ENCODE measurements at places on chromosomes 4 and X. TPM values are rescaled to one million over a fixed set of nuclear protein-coding genes. Genes with fewer than 3 reads are reported as not detected.
A peak's percentile ranks its signal among the peaks of the same experiment; 100 is the strongest.

Gene ZC4H2
- total RNA-seq, result 8.5 TPM

Gene THOC2
- total RNA-seq, result 75.9 TPM

DNA sequence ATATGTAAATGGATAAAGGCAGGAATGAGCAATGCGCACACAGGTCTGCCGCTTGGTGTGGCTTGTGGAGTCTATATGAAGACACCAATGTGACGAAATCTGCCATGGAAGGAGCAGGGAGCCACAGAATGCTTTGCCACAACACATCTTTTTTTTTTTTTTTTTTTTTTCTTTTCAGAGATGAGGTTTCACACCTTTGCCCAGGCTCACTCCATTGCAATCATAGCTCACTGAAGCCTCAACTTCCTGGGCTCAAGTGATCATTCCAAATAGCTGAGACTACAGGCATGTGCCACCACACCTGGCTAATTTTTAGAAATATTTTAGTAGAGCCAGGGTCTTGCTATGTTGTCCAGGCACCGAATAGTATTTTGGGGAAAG lies 17.4 kb upstream of the SLC34A2 start:
- no peak overlapping the region for H3K27ac ChIP-seq
- H3K27me3 ChIP-seq, result no peaks in the 10 kb centered on the region
- no peaks in the 10 kb centered on the region for H3K36me3 ChIP-seq
- no peak overlapping the region for H3K4me3 ChIP-seq

DNA sequence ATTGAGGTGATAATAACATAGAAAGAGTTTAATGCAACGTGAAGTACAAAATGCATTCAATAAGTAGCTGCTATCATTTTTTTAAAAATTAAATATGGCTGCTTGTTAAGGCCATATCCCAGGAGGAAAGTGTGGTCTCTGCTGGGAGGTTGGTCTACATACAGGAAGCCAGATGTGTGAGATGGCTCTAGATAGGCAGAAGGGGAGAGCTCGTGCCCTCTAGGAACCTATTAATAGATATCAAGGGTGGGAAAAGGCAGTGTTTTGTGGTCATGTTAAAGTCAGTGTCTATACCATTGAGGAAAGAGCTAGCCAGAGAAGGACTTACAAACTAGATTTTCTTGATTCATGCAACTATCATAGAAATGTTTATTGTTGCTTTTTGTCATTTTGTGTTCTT lies 140.5 kb downstream of the KLHL8 start:
- H3K27me3 ChIP-seq, result no peaks in the 10 kb centered on the region
- no peak for DNase-seq
- no peak overlapping the region for H3K4me3 ChIP-seq
- H3K36me3 ChIP-seq, result peaks cover 4% of the 10 kb centered on the region
- peaks cover 32% of the 10 kb centered on the region for H3K4me1 ChIP-seq
- no peak overlapping the region for H3K27ac ChIP-seq

DNA sequence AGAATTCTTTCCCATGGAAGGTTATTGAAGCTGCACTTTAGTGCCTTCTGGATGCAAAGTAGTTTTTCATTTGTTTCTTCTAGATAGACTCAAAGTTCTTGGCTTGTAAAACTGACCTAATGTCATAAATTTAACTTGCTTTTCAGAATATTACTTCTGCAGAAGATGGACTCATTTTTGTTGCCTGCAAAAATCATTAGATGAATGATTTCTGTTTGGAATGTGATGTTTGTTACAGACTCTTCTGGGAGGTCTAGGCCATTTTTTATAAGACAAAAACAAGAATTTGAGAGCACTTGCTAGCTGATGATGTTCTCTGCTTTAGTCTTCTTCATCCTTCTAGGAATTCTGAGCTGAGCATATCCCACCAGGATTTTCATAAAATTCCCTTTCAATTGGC lies 308.6 kb upstream of the GIMD1 start:
- H3K4me3 ChIP-seq, result no peak overlapping the region
- H3K4me1 ChIP-seq, result no peaks in the 10 kb centered on the region
- H3K36me3 ChIP-seq, result no peaks in the 10 kb centered on the region
- no peak for DNase-seq
- peak overlapping the region; percentile 56 for H3K27ac ChIP-seq

DNA sequence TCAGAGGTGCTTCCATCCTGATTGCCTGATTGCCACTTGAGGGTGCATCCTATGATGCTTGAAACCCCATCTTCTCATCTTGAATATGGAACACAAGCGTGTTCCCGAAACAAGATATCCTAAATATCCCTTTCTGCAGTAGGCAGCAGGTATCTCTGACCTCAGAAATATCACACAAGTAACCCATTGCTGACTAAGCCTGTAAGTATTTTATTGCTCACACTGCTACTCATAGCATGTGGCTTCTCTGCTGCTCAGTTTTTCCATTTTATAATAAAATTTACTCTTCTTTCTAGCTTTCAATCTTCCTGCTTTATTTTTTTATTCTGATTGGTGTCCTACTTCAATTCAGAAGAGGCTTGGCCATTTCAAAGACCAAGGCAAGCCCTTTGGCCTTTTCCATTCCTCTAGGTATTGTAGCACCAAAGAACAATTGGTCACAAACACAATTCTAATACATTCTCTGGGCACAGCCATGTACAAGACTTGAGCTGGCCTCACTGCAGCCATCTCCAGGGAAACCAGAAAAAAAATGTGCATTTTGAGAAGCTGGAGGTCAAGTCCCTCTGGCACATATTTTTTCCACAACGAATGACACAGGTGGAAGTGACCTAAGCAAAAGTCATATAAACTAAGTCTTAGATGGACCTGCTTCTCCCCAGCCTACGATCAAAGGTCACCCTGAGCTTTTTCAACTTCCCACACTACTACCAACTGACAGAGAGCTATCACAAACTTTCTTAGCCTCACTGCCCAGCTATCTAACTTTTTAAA lies 107.0 kb downstream of the OR13H1 start:
- no peaks in the 10 kb centered on the region for H3K36me3 ChIP-seq
- H3K27me3 ChIP-seq, result no peaks in the 10 kb centered on the region
- no peak for DNase-seq

DNA sequence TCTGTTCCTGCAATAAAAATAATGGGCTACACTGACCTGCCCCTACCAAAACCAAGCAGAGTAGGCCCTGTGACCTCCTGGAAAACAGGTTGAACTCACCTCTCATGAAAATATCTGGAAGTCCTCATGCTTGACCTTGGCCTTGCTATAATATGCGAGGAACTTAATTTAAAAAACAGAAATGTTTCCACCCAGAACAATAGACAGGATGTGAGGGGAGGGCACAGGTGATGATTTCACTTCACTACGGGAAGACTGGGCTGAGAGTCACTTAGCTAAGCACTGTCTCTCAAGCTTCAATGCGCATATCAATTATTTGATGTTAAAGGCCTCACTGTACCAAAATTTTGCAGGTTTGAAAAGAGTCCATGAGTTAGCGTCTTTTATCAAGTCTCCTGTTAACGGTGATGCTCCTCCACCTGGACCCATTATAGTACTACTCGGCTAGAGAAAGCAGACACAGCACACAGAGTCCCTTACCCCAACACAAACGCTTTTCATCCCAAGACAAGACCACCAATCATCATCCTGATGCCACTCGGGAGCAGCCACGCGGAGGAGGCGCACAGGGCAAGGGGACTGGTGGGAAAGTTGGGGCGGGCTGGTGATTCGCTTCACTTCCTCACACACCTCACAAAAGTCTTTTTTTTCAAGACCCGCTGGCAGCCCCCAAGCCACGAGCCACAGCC lies 25.9 kb downstream of the ZNF721 start:
- peak overlapping the region; percentile 79 for H3K4me3 ChIP-seq
- peak overlapping the region; percentile 91 for H3K27ac ChIP-seq
- H3K4me1 ChIP-seq, result peaks cover 8% of the 10 kb centered on the region
- DNase-seq, result no peak
